Placental epithelial cell (primary cell): ENCODE measurements at places on chromosomes 5 and 9. TPM values are rescaled to one million over a fixed set of nuclear protein-coding genes. Genes with fewer than 3 reads are reported as not detected.

BTNL3 gene
- total RNA-seq, result not detected in 2 replicates

PCDHGA9 gene
- total RNA-seq, result 4.3 and 5.7 TPM in 2 replicates

ASTN2 gene
- 5.1 and 10.4 TPM in 2 replicates for total RNA-seq

ZNF454 gene
- total RNA-seq, result 2.7 and 6.3 TPM in 2 replicates

UBAC1 gene
- total RNA-seq, result 33.4 and 37.1 TPM in 2 replicates

NIM1K gene
- total RNA-seq, result under 0.01 and 0.33 TPM in 2 replicates
